ENCODE measurements at places on chromosomes 6 and 20.

GRCh38 chr20:39893003-39893685, 795.9 kb downstream of the MAFB start:
- no peak for DNase-seq

GRCh38 chr20:48562586-48563116, 265.1 kb downstream of the PREX1 start:
- no peak for DNase-seq

DNA sequence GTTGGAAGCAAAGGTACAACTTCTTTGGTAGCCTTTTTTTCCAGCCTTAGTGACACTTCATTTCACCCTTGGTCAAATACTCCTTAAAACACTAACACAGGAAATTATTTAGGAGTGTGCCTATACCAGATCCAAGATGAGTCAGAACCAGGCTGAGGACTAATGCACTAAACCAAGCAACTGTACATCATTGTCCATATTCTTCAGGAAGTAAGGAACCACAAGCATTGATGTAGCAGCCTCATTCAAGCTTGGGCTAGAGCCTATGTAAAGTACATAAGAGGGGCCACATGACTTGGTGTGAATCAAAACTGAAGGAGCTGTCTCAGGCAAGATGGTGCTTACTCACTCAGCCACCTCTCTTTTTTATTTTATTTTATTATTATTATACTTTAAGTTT, 20.7 kb upstream of the ADGB start:
- DNase-seq: no peak

GRCh38 chr20:22805219-22805618, 220.8 kb upstream of the FOXA2 start:
- no peak for DNase-seq

DNA sequence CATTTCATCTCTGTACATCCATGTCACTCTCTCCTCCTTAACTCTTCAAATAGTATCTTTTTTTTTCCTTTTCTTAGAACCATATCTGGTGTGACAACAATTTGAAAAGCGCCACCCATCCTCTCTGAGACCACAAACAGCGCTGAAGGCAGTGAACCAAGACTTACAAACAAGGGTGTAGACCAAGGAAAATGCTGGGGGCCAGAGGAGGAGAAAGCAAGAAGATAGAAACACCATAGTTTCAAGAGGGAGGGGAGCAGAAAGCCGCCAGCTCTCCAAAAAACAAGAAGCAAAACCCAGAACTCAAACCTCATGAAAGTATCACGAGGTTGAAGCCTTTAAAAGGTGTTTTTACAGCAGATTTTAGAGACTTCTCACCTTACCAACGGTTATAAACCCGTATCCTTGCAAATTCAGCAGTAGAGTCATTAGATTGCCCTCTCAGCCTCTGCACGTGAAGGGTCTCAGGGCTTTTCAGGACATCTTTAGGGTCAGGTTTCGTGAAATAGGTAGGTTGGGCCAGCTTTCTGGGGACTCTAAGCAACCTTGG, 13.3 kb upstream of the RIPOR2 start:
- no peak for DNase-seq

GRCh38 chr6:153032255-153032882, 29.9 kb upstream of the MTRF1L start:
- peak; percentile 29 for DNase-seq
